ENCODE measurements at places on chromosomes 12 and 14.

DNA sequence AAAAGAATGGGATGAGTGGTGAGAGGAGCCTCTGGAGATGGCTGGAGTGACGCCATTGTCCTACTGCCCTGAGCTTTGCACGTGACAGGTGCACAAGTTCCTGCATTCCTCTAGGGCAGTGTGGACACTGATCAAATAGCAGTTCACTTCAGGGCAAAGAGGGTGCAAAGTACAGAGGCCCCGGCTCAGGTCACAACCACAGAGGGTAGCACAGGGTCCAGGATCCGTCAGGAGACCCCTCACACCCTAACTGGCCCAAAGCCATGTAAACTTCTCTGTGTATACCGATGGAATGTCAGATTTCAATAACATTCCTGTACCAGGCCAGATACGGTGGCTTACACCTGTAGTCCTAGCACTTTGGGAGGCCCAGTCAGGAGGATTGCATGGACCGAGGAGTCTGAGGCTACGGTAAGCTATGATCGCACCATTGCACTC is 10.4 kb upstream of the FBLN5 start:
- no peak for DNase-seq

- DNase-seq: no peak
Observed at GRCh38 chr12:12159988-12160387, 89.2 kb downstream of the BCL2L14 start.

DNA sequence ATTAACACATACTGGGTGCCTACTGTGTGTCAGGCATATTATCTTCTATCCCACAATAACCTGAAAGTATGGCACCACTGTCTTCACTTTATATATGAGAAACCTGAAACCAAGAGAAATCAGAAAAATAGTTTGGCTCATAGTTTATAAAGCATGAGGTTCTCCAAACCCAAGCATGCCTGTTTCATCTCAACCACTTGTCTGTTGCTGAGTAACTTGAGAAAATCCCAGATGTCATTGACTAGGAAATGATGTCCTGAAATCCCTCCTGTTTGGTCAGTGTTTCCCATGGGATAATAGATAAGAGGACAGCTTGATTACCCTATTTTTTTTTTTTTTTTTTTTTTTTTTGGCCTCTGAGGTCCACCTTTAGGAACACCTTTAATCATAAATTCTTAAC is 2.6 kb upstream of the IFNG-AS1 start:
- DNase-seq: no peak

DNA sequence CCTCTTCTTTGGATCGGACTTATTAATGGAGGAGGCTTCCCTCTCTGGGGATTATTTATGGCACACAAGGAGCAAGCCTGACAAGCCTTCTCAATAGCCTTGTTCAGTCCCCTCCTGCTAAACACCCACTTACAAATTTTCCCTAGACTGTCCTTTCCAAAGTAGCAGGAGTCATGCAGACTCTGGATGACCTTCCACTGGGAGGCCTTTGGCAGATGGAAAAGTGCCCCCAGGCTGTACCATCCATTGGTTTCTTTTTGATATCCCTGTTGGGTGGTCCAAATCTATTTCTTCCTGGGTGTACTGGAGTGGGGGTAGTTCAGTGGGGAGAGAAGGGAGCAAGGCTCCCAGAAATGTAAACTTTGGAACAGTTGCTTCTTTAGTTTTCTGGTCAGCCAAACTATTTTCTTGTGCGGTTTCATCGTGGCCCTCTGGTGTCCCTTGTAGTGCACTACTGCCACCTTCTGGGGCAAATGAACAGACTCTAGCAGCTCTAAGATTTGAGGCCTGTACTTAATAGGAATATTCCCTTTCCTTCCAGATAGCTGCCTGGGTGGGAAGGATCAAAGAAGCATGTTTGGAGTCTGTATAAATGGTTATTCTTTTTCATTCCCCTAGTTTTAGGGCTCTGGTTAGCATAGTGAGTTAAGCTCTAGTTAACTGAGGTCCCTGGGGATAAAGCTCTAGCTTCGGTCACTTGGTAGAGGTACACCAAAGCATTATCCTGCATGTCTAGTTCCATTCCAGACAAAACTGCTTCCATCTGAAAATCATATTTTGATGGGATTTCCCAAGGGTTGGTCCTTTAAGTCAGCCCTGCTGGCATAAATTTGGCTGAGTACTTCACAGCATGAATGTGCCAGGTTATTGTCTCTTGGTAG is 409.5 kb downstream of the SLC6A15 start:
- DNase-seq: peak; percentile 67
